BE2C (cell line): ENCODE measurements at places on chromosomes 2 and 18.

DNA sequence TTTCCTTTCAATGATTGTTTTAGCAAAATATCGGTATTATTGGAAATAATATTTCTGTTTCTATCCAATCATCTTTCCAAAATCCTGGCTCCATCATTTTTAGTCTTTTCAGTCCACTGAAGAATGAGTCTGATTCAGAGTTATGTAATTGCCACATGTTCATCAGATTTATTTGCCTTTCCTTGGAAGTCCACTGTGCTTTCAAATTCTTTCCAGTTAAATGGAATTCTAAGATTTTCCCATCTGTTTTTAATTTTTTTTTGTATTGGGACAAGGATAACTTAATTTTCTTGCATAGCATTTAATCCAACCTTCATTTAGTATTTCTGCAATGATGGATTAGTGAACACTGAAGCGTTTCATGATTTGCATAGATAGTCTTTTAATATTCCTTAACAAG, 521.5 kb upstream of the NRXN1 start:
- no peak for DNase-seq

DNA sequence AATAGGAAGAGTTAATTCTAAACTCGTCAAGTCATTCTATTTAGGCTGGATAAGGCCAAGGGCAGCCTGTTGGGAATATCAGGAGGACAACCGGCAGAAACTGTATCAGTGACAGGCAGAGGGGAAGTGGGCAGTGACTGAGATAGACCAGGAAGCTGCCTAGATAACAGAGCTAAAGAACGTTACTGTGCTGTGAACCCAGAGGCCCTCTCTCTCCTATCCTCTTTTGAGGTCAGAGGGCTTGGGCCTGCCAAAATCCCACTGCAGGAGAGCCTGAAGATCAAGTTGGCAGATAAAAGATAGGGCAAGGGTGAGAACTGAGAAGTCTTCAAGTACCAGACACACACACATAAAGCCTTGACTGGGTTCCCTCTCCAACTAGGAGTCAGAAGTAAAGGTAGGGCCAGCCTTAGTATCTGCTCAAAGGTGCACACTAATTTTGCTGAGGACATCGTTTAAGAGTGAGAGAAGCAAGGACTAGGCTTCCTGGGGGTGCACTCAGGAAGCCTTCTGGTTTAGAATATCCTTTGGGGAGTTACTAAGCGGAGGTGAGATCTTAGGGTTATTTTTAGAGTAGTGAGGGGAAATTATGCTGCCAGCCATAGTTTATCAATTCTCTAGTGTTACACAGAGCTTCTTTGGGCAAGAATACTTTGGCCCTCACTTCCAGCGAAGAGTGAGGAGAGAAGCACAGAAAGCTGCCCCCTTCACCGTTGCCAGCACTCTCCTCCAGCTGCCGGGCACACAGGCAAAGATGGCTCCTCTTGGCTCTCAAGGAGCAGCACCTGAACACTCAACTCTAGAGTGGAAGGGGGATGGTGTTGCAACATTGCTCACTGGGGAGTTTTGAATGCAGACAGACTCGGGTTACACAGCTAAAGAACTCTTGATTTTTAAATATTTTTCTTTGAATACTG, 9.8 kb downstream of the CAVIN2 start:
- no peak for DNase-seq

- DNase-seq, result no peak
These were observed 10.2 kb upstream of the ZNF407 start for GRCh38 chr18:74587441-74587840.

DNA sequence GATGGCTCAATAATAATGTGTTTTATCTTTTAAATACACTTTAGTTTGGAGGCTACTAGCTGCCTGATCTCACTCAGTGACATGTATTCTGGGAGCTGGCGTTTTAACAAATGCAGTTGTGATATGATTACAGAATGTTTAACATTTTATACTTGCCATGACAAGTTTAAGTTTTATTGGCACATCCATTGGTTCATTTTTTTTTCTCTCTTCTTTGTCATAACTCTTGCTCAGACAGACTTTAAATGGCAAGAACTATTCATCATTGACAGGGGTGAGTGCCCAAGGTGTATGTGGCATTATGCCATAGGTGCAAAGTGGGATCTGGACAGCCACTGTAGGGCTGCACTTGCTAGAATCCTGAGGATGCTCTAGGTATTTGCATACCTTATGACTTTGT, 72.1 kb upstream of the MYL1 start:
- DNase-seq, result no peak

GRCh38 chr2:186575302-186575701, 14.6 kb upstream of the ITGAV start:
- DNase-seq, result peak; percentile 54

GRCh38 chr18:8380006-8380405, 229.2 kb upstream of the RAB12 start:
- DNase-seq, result no peak

DNA sequence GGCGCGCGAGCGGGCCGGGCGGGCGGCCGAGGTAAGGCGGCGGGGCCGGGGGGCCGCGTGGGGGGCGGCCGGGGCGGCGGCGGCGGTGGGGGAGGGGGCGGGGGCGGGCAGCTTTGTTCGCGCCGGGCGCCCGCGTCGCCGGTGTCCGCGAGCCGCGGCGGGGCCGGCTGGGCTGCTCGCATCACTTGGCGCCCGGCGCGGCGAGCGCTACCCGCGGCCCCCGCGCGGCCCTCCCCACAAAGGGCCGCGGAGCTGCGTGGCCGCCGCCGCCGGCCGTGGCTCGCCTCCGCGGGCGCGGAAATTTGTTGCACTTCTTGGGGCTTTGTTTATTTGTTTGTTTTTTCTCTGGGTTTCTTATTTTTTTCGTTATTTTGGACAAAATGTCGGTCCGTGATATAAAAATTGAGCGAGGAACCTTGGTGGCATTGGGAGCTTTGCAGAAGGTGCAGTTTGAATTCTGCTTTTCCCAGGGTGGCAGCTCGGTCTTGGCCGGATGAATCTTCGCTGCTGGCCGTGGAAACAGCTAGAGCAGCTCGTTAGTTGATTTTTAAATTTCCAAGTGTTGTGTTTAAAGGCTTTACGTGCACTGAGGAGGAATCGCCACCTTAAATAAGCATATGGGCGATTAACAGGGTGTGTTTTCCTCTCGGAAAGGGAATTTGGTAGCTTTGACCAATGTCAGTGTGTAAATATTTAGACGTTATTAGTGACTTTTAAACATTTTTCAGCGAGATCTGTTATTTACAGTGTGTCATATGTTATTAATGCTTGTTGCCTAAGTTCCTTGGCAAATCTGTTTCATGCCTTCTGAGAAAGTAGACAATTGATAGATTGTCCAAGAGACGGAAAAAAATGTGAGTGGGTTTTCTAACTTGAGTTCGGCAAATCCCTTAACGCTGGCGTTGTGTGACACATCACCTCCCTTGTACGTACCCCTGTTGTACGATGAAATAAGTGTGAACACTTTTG, 822 bp downstream of the UBE2E3 start:
- peak; percentile 5 for DNase-seq

GRCh38 chr18:34458410-34458977, 233.8 kb upstream of the NOL4 start:
- DNase-seq, result no peak
